ENCODE measurements at places on chromosomes 3 and 15.

- DNase-seq = no peak
Observed at GRCh38 chr3:125134952-125135351, 77.6 kb downstream of the SLC12A8 start.

DNA sequence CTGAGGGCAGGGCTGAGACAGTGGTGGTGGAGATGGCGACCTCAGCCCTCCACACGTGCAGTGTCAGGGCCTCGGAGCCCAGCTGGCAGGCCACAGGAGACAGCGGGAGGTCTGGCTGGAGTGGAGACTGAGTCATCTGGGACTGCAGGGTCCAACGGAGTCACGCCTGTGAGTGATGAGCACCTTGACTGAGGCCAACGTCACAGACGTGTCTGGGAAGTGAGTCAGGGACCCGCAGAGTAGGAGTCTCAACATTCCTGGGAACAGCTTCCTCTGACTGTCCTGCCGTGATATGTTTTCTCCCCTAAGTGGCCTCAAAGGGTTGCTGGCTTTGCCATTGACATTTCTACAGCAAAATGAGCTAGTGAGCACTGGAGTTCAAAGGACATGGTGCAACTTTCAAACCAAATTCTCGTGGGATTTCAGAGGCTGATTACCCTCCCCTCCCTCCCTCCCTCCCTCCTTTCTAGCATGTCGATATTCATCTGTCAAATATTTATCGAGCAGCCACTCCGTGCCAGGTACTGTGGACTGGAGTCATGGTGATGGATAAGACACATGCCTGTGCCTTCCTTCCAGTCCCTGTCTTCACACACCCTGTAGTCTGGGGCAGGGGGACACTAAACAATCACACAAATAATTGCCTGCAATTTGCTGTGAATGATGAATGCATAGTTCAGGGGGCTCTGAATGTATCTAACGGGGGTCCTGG is 53.3 kb upstream of the AMOTL2 start:
- DNase-seq = no peak

- no peak for DNase-seq
Observed at GRCh38 chr3:28218917-28219198, 22.6 kb upstream of the CMC1 start.

- DNase-seq = no peak
Observed at GRCh38 chr3:58725326-58725853, 58.8 kb upstream of the FAM3D start.

DNA sequence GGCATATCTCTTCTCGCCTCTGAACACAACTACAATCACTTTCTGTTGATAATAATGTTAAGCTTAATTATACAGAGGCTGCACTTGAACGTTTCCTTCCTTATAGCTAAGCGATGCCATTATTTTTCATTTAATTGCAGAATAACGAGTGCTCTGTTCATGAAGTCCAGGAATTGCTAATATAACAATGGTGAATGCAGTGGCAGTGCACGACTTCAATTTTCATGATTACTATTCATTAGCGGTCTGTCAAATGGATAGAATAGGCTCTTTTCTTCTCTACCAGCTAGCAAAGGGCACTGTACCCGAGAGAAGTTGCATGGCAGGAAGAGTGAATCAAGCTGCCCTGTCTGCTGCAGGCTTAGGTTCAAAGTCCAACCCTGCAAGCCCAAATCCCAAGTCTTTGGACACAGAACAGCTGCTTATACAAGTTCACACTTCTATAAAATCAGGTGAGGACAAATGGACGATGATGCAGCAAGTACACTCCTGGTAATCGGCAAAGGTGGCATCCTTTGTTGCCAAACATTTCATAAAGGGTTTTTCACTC is 75.6 kb downstream of the PDZRN3 start:
- no peak for DNase-seq

GRCh38 chr3:170355738-170356595 is 1.5 kb upstream of the SKIL start:
- peak; percentile 58 for DNase-seq

DNA sequence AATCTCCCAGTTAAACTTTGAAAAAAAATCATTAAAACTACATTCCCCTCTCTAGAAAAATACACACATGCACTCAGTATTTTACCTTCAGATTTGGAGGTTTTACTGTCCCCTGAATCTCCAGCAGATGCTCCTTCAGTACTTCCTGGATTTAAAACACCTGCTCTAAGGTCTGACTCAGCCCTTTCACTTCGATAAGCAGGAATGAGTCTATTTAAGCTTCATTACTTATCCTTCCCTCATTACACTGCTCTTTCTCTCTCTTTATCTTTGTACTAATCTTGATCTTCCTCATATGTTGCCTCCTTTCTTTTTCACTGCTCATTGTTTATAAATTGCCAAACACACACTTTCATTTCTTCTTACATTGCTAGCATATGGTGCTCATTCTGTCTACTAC is 443.9 kb downstream of the DIPK2A start:
- no peak for DNase-seq

DNA sequence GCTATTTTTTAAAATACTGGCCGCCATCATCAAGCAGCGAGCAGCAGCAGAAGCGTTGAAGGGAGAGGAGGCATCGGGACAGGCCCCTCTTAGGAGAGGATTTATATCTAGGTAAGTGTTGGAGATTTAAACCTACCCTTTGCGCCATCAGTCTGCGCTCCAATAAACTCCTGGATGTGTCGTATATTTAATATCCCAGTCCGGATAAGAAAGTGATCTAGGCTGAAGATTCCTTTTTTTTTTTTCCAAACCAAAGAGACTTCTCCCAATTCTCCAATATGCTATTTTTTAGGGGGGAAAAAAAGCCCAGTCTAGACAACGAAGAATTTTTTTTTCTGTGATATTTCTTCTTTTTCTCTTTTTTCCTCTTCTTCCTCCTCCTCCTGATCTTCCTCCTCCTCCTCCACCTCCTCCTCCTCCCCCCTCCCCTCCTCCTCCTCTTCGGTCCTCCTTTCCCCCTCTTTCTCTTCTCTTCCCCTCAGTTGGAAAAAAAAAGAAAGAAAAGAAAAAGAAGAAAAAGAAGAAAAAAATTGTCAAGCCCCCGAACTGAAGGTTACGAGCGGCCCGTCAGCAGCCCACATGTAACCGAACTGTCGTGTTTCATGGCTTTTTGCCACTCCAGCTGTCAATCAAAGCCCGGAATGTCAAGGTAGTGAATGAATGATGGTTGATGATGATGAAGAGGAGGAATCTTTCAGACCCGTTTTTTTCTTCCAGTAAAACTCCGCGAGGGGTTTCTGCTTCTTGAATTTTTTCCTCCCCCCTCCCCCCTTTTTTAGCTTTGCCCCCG is 835 bp downstream of the MEIS2 start:
- no peak for DNase-seq

- peak; percentile 39 for DNase-seq
Observed at GRCh38 chr3:45409921-45410320, 21.5 kb downstream of the LARS2 start.

- no peak for DNase-seq
Observed at GRCh38 chr3:136602818-136603217, 149.4 kb downstream of the STAG1 start.

GRCh38 chr3:39762537-39763070 is 46.8 kb upstream of the MYRIP start:
- no peak for DNase-seq

- no peak for DNase-seq
Observed at GRCh38 chr15:90173372-90173771, 27.8 kb upstream of the SEMA4B start.

GRCh38 chr3:19775765-19776164 is 158.3 kb downstream of the EFHB start:
- DNase-seq = no peak

GRCh38 chr3:12347301-12347700 is 58.4 kb downstream of the PPARG start:
- no peak for DNase-seq

GRCh38 chr3:110680450-110680849 is 391.2 kb upstream of the NECTIN3 start:
- no peak for DNase-seq

DNA sequence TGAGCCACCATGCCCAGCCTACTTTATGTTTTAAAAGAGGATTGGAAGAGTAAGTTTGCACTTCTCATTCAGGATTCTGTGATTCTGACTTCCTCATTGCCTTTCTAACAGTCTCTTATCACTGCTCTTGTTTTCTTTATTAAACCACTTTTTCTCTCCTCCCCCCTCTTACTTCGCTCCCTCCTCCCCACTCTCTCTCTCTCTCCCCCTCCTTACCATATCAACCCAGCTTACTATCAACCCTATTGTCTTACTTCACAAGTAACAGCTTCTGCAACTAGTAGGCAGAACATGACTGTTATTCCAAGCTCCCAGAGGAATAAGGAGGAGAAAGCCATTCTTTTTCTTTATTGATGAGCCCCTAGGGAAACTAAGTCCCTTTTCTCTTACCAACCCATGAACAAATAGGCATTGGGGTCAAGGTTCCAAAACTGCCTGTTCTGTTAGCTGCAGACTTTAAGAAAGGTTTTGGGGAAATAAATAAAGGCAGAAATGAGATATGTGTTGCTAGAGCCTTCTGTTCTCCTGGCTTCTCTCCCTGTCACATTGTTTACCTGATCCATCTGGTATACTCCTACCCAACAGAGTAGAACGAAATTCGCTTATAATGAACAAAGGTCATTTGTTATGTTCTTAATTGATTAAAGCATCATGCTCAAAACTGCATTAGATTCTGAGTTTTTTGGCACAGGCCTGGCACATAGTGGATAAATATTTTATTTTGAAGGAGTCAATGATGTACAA is 56.4 kb upstream of the RASGRP1 start:
- DNase-seq = no peak

DNA sequence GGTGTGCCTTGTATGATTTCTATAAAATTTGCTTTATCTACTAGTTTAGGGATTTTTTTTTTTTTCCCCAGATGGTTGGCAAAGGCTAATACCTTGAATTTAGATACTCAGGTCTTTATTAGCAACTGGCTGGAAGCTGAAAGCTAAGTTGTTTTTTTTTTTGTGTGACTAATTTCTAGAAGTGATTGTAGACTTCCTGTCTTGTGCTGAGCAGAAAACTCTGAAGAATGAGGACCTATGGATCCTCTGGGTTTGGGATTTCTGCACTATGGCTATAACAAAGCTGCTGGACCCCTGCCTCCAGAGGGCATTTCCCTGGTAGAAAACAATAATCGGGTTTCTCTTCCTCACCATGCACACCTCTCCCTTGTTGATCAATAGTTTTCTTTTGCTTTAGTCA is 10.0 kb downstream of the ARIH2 start:
- DNase-seq = no peak

- no peak for DNase-seq
Observed at GRCh38 chr3:55731741-55732140, 244.6 kb upstream of the WNT5A start.

DNA sequence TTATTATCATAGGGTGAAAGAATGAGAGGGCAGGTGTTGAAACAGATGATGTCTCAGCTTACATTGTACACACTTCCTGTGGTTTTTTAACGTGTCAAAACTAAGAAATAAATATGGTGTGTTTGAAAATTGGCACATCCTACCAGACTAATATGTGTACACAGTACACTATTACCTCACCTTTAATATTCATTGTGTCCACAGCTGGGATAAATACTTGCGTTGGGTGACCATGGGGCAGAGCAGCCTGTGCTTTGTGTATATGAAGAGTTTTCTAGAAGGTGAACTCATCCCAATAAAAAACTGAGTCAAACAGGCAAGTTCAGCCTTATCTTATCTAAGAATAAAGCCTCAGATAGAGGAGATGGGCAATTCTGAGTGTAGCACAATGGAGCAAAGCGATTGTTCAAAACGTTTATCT is 17.3 kb downstream of the SUCNR1 start:
- DNase-seq = no peak

DNA sequence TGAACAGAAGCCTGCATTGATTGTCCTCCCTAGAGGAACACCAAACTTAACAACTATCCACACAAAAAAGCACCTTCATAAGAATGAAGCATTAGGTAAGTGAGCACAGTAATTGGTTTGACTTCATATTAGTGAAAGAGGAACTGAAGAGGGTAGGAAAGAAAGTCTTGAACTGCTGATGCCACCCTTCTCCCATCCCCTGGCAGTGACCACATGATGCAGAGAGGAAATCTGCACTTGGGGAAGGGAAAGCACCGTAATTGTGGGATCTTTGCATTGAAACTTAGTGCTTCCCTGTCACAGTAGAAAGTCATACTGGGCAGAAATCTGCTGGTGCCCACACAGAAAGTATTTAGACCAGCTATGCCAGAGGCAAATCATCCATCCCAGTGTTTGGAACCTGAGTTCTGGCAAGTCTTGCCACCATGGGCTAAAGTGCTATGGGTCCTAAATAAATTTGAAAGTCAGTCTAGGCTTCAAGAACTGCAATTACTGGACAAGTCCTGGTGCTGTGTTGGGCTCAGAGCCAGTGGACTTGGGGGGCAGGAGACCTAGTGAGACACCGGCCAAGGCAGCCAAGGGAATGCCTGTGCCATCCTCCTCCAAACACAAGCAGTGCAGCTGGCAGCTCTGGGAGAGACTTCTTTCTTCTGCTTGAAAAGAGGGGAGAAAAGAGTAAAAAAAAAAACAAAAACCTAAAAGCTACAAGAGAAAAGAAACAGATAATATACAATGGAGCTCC is 63.6 kb downstream of the SLC15A2 start:
- DNase-seq = no peak

DNA sequence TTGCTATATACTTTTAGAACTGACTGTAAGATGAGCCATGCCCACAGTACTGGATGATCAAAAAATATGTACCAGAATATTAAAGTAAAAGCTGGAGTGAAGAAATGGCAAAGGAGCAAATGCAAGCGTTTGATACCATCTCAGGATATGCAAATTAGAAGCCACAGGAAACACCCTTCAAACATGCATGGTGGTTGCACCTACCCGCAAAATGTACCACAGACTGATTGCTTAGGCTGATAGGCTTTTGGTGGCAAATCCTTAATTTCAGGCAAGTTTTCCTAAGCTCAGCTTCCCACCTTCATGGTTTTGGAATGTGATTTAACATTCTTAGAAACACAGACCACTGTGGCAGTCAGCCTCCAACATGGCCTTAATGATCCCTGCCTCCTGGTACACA is 149.0 kb downstream of the PDZRN3 start:
- DNase-seq = no peak

DNA sequence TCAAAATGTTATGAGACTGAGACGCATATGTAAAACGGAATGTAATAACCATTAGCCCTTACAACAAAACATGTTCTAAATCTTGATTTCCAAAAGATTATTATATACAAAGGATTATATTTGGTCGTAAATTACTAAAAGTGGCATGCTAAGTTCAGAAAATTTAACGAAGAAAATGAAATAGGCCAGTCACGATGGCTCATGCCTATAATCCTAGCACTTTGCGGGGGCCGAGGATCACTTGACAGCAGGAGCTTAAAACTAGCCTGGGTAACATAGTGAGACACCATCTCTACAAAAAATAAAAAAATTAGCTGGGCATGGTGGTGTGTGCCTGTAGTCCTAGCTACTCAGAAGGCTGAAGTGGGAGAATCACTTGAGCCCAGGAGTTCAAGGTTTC is 29.0 kb downstream of the ACAD11 start:
- DNase-seq = no peak

GRCh38 chr3:150760431-150761200 is 2.4 kb downstream of the SIAH2 start:
- no peak for DNase-seq

Data from right lung (tissue), 10 donors.